ENCODE measurements at places on chromosomes 5 and 9. TPM values are rescaled to one million over a fixed set of nuclear protein-coding genes. Genes with fewer than 3 reads are reported as not detected.
A peak's percentile ranks its signal among the peaks of the same experiment; 100 is the strongest.

DNA sequence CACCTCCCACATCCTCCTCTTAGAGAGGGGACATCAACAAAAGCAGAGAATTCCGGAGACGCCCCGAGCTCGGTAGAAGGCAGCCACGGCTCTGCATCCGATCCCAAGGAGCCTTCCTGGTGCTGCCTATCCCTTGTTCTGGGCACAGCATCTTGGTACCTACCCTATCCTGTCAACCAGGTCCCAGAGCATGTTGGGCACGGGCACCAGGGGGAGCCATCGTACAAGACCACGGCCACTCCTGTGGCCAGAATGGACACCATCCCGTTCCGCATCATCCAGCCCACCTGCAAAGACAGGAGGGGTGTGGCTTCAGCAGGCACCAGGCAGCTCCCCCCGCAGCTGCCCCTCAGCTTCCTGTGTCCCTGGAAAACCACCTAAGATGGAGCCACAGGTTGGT is 62.7 kb upstream of the ZNF354A start:
- no peak for DNase-seq

DNA sequence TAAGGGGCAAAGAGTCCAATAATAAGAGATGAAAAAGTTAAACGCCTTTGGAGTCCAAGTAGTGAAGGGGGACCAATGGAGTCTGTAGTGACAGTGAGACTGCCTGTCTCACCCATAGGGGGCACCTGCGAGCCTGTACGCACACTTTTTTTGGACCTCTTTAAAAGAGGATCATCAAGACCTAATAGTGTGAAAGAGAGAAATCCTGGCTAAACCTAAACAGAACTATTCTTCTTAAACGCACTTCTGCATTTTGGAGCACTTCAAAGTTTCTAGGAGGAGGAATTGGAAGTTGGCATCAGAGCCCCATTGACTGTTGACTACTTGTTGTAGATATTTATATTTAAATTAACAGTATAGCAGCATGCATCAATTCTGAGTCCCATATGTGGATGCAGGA is 636.1 kb upstream of the KLF4 start:
- no peak for DNase-seq

- DNase-seq: peak; percentile 88
These were observed 13.1 kb downstream of the DIAPH1 start for GRCh38 chr5:141605523-141606277.

DNA sequence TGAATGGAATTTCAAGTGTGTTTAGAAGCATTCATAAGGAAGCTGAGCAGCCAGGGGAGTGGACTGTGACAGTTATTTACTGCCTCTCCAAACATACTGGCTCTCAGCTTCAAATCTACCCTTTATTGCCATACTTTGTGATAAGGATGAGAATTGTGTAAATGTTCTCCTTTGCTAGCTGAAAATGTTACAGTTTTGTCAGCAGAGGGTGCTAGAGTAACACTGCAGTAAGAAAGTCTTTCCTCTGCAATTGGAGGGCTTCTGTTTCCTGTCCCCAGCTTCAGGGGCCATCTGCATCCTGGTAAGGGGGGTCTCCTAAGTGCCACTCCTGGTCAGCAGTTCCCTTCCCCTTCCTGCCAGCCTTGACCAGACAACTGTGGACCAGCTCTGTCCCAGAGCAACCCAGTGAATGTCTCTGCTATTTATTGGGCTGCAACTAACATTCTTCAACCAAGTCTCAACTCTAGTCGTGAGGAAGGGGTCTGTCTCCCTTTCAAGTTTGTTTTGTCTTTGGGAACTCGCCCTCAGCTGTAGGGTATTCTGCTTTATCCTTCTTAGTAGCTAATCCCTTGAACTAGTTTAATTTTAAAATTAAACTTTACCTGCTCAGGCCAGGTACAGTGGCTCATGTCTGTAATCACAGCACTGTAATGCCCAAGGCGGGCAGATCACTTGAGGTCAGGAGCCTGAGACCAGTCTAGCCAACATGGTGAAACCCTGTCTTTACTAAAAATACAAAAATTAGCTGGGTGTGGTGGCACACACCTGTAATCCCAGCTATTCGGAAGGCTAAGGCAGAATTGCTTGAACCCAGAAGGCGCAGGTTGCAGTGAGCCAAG is 45.3 kb downstream of the RAPGEF6 start:
- peak; percentile 73 for DNase-seq

DNA sequence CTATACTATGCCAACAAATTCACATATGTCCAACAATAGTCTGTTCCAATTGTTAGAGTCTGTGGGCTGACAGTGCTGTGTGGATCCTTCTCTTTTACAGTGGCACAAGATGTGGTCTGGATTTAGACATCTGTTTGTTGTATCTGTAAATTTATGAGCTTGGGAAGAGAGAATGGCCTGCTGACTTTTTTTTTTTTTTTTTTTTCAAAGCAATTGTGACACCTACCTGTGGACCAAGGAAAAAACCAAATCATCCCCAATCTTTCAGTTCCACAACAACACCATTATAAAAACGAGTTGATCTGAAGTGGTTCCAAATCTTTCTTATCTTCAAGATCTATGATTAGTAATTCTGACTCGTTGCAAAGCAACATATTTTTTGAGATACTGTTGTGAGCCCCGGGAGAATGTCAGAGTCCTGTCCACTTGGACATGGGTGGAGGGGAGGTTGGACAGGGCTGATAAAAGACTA is 4.9 kb downstream of the IRX2 start:
- DNase-seq: no peak

DNA sequence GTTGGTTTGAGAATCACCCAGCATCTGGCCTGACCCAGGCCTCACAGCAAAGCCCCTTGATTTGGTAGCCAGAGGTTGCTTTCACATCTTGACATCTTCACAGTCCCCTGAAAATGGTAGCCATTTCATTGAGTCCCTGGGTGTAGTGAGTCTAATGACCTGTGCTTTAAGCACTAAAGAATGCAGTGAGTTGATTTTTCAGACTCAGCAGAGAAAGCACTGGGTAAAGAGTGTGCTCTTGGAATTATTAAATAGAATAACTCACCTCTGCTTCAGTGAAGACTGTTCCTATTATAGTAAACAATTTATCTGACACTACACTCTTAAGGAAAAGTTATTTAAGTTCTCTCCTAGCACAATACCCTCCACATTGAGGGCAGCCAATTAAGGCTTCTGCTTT is 56.2 kb downstream of the PTCD2 start:
- no peak for DNase-seq

DNA sequence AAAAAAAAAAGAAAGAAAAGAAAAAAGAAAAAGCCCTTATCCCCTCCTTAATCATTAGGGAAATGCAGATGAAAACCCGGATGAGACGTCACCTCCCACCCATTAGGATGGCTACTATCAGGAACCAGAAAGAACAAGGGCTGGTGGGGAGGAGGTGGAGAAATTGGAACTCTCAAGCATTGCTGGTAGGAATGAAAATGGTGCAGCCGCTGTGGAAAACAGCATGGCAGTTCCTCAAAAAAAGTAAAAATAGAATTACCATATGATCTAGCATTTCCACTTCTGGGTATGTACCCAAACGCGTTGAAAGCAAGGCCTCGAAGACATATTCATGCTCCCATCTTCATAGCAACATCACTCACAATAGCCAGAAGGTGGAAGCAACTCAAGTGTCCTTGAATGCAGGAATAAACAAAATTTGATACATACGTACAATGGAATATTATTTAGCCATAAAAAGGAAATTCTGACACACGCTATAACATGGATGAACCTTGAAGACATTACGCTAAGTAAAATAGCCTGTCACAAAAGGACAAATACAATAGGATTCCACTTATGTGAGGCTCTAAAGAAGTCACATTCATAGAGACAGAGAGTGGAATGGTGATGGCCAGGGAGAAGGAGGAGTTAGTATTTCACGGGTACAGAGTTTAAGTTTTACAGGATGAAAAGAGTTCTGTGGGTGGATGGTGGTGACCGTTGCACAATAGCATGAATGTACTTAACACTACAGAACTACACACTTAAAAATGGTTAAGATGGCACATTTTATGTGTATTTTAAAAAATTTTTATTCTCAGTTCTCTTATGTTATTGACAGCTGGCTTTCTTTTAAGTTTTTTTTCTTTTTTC is 166.8 kb upstream of the IER5L start:
- DNase-seq: no peak

GFI1B gene
- total RNA-seq: not detected

NR5A1 gene
- total RNA-seq: not detected
